ENCODE measurements at places on chromosomes 1 and 21.

DNA sequence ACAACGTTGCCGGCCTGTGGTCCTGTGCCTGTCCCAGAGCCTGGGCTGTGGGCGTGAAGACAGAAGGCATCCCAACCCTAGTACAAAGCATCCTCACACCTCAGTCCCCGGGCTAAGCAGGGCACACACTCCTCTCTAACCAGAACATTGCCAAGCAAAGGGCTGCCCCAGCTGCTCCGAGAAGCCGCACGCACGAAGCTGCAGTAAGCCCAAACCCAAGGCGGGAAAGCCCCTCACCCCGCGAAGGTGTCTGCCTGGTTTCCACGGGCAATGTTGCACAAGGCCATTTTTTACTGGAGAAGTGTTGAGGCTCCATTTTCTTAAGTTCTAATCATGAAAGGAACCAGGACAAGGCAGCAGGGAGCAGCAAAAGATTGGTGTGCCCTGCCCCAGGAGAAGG is 519.0 kb downstream of the NPHP4 start:
- no peak for DNase-seq

- no peak for DNase-seq
These were observed 462.7 kb upstream of the DEPDC1 start for GRCh38 chr1:68959461-68960030.

DNA sequence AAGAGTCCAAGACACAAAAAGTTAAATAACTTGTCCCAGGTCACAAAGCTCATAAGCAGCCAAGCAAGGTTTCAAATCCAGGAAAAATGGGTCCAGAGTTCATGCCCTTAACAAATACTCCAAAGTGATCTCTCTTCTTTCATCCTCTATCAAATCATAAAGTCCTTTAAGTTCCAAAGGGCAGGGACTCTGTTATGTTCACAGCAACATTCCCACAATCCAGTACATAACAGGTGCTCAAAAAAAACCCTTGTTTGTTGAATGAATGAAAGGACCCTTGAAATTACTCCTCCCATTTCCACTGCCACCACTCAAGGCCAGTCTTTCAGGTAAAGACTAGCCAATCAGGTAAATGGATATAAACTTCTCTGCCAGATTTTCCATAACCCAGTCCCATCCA is 2.7 kb downstream of the ABL2 start:
- DNase-seq: no peak

- no peak for DNase-seq
These were observed 193.8 kb upstream of the EDN2 start for GRCh38 chr1:41678111-41678878.

- DNase-seq: no peak
These were observed 1.4 kb downstream of the HLCS start for GRCh38 chr21:36964827-36965719.

DNA sequence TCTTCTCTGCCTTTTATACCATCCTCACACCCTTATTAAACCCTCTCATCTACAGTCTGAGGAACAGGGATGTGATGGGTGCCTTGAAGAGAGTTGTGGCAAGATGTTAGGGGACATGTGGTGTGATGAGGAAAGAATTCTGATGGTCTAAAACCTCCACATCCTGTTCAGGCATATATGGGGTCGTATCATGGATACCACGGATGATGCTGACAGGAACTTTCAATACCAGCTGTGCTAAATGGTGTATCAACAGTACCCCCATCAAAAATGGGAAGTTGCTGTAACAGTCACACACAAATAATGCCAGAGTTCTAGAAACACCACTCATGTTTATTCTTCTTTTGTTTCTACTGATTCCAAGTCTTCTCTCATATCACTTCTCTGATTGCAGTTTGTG is 12.9 kb downstream of the OR2T6 start:
- no peak for DNase-seq

DNA sequence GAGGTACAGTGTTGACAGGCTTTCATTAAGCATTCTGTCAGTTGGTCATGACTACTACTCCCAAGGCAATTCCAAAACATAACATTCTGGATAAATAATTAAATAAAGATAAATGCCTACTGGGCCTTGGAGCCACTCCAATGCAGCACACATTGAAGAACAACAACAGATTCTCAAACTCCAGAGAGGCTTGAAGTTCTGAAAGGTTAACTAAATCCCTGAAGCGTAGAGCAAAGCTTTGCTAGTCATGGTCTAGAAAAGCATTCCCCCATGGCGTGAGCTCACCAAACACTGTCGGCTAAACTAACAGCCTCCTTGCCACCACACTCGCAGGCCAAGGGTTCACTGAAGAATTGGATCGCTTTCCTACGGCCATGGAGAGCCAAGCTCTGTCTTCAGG is 268.0 kb downstream of the ATG4C start:
- DNase-seq: no peak

DNA sequence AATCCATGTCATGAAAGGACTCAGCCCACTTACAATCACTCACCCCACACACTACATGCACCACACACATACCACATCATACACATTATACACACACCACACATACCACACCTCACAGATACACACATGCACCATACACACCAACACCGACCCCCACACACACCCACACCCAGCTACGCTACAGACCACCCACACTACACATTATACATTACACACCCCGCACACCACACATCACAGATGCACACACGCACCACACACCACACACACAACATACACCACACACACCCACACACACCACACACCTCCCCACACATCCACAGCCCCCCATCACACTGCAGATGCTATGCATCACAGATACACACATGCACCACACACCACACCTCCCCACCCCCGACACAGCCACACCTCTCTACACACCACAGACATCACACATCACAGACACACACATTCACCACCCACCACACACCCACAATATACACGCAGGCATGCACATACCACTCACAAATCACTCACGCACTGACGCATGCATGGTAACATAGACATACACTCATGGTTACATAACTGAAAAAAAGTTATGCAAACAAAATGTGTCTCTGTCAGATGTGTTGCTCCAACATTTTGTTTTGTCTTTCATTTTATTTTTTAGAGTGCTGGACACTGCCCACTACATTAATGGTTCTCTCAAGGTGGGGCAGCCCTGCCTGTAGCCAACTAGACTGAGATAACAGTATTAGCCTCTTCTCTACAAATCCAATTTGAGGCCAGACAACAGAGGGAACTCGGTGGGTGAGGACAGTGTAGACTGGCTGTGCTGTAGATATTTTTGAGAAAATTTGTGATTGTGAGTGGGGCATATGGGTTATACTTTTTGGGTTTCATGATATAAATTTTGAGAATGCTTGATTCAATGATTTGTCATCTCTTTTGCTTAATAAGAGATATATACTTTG is 15.2 kb upstream of the PGBD2 start:
- DNase-seq: no peak

DNA sequence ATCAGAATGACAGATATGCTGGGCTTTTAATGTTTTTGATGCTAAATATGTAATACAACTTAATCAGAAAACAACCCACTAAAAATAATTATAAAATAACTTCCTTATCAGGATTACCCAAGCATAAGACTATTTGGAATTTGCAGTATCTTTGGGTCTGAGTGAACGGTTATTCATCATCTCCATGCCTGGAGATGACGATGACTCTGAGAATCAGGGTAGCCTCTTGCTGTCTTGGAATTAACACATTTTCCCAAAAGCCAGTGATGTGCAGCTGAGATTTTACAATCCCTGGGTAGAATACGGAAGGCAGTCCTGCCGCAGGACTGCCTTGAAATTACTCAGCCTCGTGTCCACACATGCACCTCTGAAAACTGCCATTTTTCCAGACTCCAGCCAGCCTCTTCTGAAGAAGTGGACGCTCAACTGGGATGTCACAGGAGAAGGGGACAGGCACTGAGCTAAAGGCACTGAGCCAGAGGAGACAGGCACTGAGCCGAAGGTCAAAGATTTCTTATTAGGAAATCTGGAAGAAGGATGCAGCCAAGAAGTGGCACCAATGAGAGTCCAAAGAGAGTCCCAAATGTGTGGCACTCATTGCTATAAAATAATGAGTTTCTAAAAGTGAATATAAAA is 85.5 kb downstream of the PGBD5 start:
- DNase-seq: no peak

DNA sequence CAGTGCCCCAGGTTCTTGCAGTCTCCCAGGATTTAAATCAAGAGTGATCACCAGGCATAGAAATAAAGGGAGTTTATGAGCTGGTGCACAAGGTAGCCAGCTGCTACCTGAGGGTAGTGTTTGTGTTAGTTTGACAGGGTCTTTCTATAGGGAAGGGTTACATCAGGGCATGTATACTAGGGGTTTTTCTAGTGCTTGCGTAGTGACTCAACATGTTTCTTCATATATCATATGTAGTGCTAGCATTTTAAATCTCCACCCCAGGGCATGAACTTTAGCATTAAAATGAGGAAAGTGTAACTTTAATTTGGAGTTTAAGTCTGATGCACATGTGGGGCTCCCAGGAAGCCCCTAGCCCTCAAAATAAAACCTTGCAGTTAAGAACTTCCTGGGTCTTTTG is 86.5 kb upstream of the TNR start:
- no peak for DNase-seq

GRCh38 chr1:18128298-18128697 is 20.7 kb downstream of the IGSF21 start:
- no peak for DNase-seq

- no peak for DNase-seq
These were observed 18.4 kb downstream of the SSR2 start for GRCh38 chr1:156002188-156002911.

- DNase-seq: no peak
These were observed 13.4 kb downstream of the KIF21B start for GRCh38 chr1:201009962-201010645.

- DNase-seq: no peak
These were observed 104.8 kb upstream of the POU3F1 start for GRCh38 chr1:38151399-38151798.

DNA sequence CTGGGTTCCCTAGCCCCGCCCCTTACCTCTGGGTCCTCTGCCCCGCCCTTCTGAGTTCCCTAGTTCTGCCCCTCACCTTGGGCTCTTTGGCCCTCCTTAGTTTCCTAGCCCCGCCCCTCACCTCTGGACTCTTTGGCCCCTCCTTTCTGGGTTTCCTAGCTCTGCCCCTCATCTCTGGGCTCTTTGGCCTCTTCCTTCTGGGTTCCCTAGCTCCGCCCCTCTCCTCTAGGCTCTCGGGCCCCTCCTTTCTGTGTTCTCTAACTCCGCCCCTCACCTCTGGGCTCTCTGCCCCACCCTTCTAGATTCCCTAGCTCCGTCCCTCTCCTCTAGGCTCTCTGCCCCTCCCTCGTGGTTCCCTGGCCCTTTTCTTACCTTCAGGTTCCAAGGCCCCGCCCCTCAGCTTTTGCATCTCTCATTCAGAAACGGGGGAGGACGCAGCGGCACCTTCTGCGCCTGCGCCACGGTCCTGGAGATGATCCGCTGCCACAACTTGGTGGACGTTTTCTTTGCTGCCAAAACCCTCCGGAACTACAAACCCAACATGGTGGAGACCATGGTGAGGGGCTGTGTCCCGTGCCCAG is 88.5 kb downstream of the PTPRU start:
- no peak for DNase-seq

- DNase-seq: no peak
These were observed 44.3 kb upstream of the WNT2B start for GRCh38 chr1:112464501-112464900.

GRCh38 chr21:35156293-35157278 is 107.5 kb upstream of the RUNX1 start:
- DNase-seq: no peak

GRCh38 chr1:247347477-247348222 is 16.0 kb upstream of the ZNF496 start:
- no peak for DNase-seq

GRCh38 chr1:244074559-244075171 is 23.6 kb downstream of the ZBTB18 start:
- DNase-seq: no peak

- no peak for DNase-seq
These were observed 236.5 kb upstream of the JUN start for GRCh38 chr1:59020151-59020997.

GRCh38 chr1:174815036-174815435 is 184.7 kb upstream of the CACYBP start:
- DNase-seq: no peak

DNA sequence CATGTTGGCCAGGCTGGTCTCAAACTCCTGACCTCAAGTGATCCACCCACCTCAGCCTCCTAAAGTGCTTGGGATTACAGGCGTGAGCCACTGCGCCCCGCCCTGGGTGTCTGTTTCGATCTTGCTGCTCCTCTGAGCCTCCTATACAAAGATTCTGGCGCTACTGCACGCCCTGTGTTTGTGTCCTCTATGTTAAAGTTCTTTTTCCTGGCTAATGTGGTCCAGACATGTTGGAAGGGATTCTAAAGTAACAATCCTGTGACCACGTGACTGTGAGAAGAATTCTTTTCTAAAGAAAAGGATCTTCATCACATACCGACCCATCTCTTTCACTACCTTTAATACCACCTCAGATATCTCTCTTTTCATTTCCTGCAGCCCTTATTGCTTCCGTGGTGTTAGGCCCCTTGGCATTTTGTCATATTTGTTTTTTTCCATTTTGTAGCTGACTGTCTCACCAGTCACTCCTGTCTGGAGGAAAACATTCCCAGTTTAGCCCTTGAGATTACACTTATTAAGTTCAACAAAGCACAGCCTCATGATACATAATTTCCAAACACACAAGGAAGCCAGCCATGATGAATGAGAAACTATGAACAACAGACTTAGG is 27.2 kb upstream of the ENO1 start:
- no peak for DNase-seq

DNA sequence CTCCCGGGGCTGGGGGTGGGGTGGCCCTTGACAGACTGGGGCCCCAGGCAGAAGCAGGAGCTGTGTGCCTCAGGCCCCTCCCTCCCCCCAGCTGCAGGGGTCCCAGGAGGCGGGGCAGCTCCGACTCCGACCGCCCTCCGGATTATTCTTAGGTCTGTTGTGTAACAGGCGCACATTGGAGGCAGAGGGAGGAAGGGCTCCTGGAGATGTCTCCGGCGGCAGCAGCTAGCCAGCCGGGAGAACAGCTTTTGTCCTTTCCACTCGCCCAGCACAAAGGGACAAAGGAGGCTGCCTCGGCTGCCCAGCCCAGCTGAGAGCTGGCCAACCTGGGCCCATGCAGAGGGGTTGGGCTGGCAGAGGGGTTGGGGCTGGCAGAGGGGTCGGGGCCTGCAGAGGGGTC is 29.7 kb upstream of the PLCH2 start:
- DNase-seq: no peak

DNA sequence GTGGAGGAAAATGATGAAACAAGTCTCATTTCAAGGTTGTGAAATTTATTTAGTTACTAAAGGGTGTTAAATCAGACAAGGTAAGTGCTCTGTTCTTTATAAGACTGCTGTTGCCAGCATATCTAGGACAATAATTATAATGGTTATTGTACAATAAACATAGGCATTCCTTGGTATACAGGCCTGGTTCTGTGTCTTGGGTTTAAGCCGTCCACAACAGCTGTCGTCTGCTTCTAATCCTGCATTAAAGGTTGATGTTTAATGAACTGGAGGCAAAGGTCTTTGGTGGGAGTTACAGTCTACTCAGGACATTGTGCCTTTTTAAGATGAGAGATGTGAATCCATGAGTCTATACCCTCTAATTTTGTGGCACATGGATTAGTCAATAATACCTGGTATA is 23.4 kb upstream of the FMO4 start:
- DNase-seq: no peak
